ENCODE measurements at places on chromosomes 2 and 18. TPM values are rescaled to one million over a fixed set of nuclear protein-coding genes. Genes with fewer than 3 reads are reported as not detected.

IL18RAP gene
- polyA plus RNA-seq = not detected

DNA sequence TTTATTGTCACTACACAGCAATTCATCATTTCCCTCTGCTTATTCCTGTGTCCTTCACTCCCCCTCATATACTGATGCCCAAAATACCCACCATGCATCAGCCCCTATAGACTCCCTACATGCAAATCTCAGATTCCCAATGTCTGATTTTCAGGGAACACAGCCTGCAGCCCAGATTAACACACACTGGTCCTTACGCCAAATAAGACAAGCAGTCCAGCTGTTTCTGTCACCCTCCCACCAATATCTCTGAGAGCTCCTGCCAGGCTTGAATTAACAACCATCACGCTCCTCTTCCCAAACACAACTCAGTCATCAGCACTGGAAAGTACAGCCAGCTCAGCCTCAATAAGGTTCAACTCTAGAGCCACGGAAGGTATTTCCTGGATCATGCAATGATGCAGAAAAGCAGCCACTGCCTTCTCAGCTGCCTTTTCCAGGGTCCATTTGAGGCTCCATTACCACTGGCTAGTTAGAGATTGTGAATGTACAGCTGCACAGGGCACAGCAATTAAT is 39.0 kb upstream of the SLC35F5 start:
- DNase-seq = no peak

- no peak for DNase-seq
Observed at GRCh38 chr2:46780411-46780800, 135.2 kb downstream of the MCFD2 start.

UGT1A5 gene
- polyA plus RNA-seq = not detected

- DNase-seq = no peak
Observed at GRCh38 chr2:123770996-123771720, 253.9 kb upstream of the CNTNAP5 start.
